ENCODE measurements at places on chromosomes 1 and 21. TPM values are rescaled to one million over a fixed set of nuclear protein-coding genes. Genes with fewer than 3 reads are reported as not detected.

The CHI3L1 gene
- not detected for total RNA-seq

The MFAP2 gene
- 12.5 TPM for total RNA-seq

The FLG2 gene
- not detected for total RNA-seq

The GART gene
- 105 TPM for total RNA-seq

DNA sequence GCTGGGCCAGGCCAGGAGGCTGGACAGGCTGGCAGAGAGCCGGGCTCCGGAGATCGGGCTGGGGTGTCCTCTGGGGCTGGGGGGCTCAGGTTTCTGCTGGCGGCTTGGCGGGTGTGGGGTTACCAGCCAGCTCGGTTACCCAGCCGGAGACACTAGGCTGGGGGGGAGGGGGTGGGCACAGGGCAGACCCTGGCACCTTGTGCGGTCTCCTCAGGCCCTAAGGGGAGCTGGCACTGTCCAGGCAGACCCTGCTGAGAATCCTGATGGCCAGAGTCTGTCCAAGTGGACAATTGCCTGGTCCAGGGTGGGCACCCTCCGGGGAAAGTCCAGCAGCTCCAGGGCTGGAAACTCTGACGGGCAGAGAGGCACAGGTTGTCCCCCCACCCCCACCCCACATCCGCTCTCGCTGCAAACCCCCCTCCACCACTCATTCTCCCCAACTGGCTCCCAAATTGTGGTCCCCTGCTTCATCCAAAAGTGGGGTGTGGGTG lies 6.7 kb downstream of the ZBTB7B start:
- DNase-seq: no peak

GRCh38 chr1:30879940-30880677 lies 28.4 kb downstream of the SDC3 start:
- DNase-seq: no peak

DNA sequence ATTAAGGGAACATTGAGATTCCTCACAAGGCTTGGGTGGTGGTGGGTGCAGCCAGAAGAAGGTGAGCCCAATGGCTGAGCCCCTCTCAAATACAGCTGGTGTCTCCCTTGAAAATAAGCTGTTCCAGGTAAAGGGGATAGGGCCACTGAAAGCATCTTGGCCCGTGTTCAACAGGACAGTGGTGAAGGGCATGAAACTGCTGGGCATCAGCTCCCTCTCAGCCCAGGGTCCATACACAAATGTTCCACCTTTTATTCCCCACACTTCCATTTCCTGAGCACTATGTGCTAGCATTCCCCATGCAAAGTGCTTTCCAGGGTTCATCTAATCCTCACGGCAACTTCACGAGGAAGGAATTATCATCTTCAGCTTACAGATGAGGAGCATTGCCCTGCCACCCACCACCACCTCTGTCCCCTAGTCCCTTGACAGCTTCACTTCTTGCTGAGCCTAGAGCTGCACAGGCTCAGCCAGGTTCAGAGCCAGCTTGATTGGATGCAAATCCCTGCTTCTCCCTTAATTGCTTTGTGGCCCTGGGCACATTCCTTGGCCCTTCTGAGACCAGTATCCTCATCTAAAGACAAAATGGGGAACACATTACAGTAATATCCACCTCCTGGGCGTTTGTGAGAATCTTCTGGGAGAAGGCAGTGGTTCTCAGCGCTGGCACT lies 9.6 kb downstream of the TAGLN2 start:
- no peak for DNase-seq

- DNase-seq: no peak
Measured at GRCh38 chr1:151143986-151144385, 2.4 kb downstream of the SEMA6C start.

GRCh38 chr21:33199100-33199464 lies 30.7 kb upstream of the IFNAR2 start:
- DNase-seq: no peak

- no peak for DNase-seq
Measured at GRCh38 chr21:25942135-25942534, 207.4 kb downstream of the GABPA start.

DNA sequence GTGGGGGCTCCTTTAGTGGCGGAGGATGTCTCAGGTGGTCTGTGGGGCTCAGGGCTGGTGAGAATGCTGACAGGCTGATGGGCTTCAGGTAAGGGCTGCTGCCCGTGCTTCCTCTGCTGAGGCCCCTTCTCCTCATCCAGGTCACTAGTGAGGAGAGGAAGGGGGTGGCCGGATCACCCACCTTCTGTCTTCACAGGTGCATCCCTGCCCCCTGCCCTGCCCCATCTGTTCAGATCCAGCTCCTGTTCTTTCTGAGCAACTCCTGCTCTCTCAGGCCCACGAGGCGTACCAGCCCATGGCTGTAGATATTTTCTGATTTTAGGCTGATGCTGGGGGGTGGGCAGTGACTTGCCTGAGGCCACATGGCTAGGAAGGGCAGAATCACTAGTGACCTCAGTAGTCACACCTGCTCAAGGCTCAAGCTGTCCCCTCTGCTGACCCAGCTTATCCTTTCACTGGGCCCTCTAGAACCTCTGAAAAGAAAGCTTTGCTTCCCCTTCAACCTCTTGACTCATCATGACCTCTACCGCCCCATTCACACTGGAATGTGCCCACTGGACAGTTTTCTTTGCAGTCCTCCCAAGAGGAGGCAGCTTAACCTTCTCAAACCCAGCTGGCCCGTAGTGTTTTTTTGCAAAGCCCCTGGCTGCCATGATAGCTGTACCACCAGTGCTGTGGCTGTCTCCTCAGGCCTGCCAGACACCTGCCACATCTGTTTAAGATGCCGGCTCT lies 14.8 kb downstream of the DCST2 start:
- DNase-seq: no peak

DNA sequence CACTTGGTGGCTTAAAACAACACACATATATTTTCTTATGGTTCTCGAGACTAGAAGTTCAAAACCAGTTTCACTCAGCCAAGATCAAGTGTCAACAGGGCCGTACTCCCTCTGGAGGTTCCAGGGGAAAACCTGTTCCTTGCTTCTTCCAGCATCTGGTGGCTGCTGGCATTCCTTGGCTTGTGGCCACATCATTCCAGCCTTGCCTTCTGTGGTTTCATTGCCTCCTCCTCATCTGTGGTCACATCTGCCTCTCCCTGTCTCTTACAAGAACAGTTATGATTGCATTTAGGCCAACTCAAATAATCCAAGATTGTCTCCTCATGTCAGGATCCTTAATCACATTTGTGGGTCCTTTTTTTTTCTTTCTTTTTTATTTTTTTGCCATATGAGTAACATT lies 240.7 kb upstream of the HOOK1 start:
- DNase-seq: no peak

DNA sequence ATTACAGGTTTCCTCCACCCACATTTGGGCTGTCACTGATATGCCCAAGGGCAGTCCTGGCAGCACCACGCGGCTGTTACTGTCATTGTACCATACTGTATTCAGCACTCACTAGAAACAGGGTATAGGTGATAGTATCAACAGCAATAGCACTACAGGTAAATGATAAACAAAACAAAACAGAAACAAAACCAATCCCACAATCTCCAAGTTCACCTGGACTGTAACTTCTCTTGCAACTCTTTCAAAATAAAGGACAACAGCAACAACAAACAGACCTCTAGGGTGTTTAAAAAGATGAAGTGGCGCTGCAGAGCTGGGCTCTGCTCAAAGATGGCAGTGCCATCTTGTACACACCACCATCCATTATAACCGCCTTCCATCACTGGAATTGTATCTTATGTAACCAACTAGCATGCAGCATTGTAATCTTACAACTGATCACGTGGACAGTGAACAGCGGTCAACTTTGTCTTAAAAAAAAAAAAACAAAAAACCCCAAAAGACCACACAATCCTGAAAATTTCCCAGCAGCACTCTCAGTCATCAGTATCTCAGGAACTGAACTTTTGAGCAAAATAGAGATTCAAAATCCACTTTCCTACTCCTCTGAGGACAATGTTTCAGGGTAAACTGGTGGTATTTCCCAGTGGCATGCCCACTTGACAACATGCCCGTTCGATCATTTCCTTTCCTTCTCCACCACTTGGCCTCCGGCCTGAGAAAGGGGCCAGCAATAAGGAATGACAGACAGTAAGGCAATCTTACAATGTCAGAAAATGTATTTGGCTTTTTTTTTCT lies 3.8 kb downstream of the IRF2BP2 start:
- peak; percentile 63 for DNase-seq

GRCh38 chr1:227225715-227226346 lies 92.5 kb downstream of the CDC42BPA start:
- DNase-seq: peak; percentile 90

DNA sequence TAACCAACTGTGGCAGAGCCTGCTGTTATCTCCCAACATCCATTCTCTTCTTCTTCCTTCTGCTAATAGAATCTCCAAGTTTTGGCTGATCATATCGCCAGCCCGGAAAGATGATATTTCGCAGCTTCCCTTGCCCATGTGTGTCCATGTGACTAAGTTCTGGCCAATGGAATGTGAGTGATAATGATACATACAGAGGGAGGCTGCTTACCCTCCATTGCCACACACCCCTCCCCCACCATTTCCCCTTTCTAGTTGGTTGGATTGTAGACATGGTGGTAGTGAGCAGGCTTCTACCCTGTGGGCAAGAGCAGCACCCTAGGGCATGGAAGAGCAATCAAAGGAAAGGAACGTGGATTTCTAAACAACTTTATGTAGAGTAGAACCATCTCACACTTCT lies 48.8 kb downstream of the SLC9C2 start:
- no peak for DNase-seq

DNA sequence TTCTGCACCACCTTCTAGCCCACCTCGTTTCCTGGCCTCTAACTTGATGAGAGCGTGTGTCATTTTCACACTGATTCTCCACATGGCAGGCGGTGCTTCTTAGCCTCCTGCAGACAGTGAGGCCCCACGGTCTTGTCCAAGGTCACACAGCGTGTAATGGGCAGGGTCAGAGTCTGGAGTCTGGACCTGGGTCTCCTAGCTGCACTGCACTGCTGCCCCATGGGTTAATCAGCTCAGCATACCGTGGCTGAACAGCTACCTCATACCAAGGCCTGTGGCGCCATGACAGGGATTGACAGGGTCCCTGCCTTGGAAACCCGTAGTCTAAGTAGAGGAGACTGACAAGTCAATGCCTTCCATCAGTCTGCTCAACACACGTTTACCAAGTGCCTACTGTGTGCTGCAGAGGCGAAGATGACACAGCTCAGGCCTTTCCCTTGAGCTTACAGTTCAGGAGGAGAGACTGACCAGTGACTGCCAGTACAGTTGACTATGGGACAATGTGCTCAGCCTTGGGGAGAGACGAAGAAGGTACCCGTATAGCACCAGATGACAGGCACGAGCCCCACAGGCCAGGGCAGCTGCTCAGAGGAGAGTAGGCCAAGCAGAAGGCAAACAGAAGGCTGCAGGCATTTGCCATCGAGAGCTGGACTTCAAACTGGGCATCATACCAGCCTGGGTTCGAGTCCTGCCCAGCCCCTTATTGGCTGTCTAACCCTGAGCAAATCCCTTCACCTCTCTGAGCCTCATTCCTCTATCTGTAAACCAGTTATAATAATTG lies 5.5 kb downstream of the PCSK9 start:
- DNase-seq: no peak

GRCh38 chr1:169163059-169163458 lies 56.6 kb downstream of the ATP1B1 start:
- no peak for DNase-seq

GRCh38 chr1:27649306-27649635 lies 14.3 kb upstream of the FGR start:
- DNase-seq: no peak

DNA sequence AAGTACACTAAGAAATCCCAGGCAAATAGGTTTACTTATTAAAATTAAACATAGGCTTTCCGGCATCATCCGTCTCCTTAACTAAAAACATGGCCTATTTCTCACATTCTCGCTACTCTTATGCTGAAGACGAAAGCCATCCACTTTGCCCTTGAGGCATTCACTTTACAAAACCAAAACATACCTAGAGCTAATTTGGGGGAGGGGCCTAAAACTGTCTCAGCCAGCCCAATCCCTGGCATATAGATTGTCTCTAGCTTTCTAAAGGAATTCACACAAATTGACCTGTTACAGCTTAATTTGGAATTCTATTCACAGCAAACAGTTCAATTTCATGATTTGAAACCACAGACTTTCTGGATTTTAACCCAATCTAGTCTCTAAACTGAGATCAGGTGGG lies 34.8 kb downstream of the SLC35D1 start:
- DNase-seq: no peak

- no peak for DNase-seq
Measured at GRCh38 chr21:17798796-17799195, 20.4 kb downstream of the C21orf91 start.

GRCh38 chr1:52179073-52179472 lies 37.2 kb downstream of the ZFYVE9 start:
- no peak for DNase-seq

GRCh38 chr21:34367320-34367935 lies 3.6 kb downstream of the KCNE2 start:
- peak; percentile 80 for DNase-seq

DNA sequence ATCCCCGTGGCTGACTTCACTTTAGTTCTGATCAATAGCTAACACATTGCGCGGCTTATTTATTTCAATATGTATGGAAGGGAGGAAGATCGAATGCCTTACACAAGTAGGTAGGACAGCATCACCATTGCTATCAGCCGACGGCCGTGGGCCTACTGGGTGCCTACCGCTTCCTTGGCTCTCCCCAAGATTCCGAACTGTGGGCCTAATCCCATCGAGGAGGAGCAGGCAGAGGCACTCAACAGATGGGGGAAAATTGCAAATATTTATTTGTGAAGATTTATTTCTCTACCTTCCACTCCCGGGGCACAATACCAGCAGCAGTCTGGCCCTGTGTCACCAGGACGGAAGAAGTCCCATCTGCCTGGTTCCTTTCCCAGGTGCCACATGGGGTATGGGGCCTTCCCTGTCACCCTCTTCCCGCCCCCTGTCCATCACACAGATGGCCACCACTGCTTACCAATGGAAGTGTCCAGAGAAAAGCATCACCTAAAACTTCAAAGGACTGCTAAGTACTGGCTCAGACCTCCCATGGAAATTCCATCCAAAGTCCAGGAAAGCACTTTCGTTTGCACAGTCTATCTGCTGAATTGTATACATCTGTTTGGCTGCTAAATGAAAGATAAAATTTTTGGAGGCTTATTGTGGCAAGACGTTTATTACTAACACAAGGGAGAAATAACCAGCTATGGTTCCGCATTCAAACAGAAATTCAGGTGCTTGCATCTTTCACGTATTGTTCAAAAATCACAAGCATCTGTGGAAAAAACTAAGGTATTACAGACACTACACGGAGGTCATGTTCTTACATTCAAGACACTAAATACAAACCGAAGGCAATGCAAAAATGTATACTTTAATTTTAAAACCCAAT lies 11.8 kb downstream of the AGT start:
- no peak for DNase-seq

- DNase-seq: peak; percentile 41
Measured at GRCh38 chr1:151908228-151908691, 1.1 kb downstream of the THEM4 start.

- no peak for DNase-seq
Measured at GRCh38 chr1:67874501-67875111, 41.3 kb upstream of the GNG12 start.

Measured in PC-9 (cell line).